Lung (tissue), 17 donors: ENCODE measurements at places on chromosomes 3 and 15. TPM values are rescaled to one million over a fixed set of nuclear protein-coding genes. Genes with fewer than 3 reads are reported as not detected.

- DNase-seq: peak; percentile 2
These were observed 9.9 kb upstream of the CD200R1L start for GRCh38 chr3:112856537-112856936.

- no peak for DNase-seq
These were observed 59.3 kb downstream of the EBLN2 start for GRCh38 chr3:73120710-73121109.

- no peak for DNase-seq
These were observed 22.3 kb downstream of the NCEH1 start for GRCh38 chr3:172688588-172688987.

ADAMTS7 gene
- 7.1 TPM for total RNA-seq

GRCh38 chr3:95272166-95272565 is 1209.3 kb downstream of the NSUN3 start:
- no peak for DNase-seq

DNA sequence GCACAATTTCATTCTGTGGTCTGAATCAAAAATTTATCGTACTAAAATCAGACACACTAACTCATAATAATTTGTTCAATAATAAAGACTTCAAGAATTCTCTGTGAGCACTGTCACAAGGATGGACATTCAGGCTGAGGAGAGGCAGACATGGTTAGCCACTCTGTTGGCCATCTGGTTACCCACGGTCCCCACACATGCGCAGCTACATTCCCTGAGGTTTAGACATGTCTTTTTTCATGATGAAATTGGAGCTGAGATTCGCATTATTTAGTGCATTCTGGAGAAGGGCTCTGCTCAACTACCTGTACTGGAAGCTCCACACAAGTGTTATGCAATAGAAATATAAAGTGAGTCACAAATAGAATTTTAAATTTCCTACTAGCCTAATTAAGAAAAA is 156.9 kb downstream of the SUCNR1 start:
- DNase-seq: no peak

C15orf62 gene
- 0.34 TPM for total RNA-seq

ERICH6 gene
- total RNA-seq: not detected

DNA sequence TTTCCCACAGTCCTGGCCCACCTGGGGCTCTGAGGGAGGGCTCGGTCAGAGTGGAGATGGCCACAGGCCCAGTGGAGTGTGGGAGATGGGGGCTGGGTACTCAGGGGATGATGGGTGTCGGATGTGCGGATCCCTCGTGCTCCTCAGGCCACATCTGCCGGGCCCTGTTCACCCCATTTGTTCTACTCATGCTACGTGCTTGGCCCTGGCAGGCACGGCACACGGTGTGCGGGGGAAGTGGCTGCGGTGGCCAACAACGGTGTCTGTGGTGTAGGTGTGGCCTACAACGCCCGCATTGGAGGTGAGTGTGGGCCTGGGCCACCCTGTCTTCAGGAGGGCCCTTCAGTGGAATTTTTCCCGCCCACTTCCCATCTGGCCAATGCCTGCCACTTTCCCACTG is 7.0 kb upstream of the FES start:
- DNase-seq: no peak

GRCh38 chr3:12544652-12545472 is 437 bp downstream of the MKRN2OS start:
- no peak for DNase-seq
